Uterus (tissue), 4 donors: ENCODE measurements at places on chromosomes 13 and 19. TPM values are rescaled to one million over a fixed set of nuclear protein-coding genes. Genes with fewer than 3 reads are reported as not detected.

The CYP4F3 gene
- total RNA-seq: 0.70 TPM

- peak; percentile 29 for DNase-seq
Measured at GRCh38 chr19:15323496-15324235, 8.7 kb downstream of the BRD4 start.

DNA sequence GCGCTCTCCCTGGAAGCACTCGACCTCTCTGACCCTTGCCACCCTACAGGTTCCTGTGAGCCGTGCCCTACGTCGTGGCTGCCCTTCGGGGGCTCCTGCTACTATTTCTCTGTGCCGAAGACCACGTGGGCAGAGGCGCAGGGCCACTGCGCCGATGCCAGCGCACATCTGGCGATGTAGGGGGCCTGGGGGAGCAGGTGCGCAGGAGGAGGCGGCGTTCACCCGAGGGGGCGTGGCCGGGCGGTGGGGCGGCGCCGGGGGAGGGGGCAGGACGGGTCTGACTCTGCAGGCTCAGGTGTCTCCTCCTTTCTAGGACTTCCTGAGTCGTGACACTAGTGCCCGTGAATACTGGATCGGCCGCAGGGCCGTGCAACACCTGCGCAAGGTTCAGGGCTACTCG is 26.4 kb downstream of the CLEC4M start:
- no peak for DNase-seq

DNA sequence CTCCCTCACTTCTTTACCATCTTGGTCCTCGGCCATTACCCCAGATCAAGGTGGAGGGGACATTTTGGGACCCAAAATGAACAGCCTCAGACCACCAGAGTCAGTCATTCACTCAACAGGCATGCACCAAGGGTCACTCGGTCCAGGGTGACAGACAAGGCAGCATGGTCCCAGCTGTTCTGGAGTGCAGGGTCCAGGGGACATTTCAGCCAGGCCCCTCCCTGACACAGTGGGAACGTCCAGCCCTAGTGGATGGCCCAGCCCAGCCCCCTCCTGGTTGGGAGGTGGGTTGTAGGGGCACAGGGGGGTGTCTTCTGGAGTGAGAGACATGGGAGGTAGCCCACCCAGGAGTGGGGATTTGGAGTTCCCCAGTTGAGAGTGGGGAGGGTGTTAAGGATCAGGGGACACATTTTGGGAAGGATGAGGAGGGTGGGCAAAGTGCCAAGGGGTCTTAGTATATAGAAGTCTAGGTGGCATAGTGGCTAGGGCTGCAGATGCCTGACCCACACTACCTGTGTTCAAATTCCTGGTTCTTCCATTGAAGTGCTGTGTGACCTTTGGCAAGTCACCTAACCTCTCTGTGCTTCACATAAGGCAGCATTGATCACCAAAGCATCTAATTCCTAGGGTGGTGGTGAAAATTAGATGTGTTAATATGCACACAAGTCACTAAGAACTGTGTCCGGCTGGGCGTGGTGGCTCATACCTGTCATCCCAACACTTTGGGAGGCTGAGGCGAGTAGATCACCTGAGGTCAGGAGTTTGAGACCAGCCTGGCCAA is 2.5 kb upstream of the FCER2 start:
- DNase-seq: no peak

The CGB8 gene
- not detected for total RNA-seq

GRCh38 chr13:42602906-42603305 is 29.0 kb downstream of the TNFSF11 start:
- no peak for DNase-seq

- DNase-seq: no peak
Measured at GRCh38 chr13:50375792-50376191, 360.5 kb downstream of the KCNRG start.

DNA sequence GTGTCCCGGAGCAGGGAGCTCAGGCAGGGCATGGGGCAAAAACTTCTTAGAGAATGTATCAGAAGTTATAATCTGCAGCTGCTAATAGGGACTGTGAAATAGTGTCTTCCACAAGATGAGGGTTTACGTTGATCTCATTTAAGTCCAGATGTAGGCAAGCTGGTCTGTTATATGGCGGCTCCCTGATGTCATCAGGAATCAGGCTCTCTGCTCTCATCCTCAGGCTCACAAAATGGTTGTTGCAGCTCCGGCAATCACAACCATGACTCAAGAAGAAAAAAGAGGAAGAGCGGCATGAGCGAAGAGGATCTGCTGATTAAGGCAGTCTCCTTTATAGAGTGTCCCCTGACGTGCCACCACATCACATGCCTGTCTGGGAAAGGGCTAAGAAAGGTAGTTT is 191.3 kb downstream of the KLF5 start:
- DNase-seq: no peak

The PDX1 gene
- not detected for total RNA-seq

The RABAC1 gene
- 223 TPM for total RNA-seq

DNA sequence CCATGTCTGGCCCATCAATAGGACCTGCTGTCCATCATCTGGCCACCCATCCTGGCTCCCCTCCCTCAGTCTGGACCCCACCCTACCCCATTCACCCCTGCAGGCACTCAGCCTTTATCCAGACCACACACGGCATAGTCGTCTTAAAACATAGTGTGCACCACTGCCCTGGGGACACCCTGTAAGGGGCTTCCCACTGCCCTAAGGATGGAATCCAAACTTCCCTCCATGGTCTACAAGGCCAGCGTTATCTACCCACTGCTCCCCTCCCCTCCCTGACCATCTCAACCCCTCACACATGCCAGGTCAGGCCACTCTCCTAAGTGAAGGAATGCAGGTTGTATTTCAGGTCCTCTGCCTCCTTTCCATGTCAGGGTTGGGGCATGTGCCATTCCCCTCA is 352.7 kb upstream of the ZNF507 start:
- no peak for DNase-seq
